ENCODE measurements at places on chromosomes 5 and 9.
A peak's percentile ranks its signal among the peaks of the same experiment; 100 is the strongest.

- DNase-seq, result peak; percentile 48
These were observed 36.6 kb downstream of the CTNNA1 start for GRCh38 chr5:138789771-138790242.

DNA sequence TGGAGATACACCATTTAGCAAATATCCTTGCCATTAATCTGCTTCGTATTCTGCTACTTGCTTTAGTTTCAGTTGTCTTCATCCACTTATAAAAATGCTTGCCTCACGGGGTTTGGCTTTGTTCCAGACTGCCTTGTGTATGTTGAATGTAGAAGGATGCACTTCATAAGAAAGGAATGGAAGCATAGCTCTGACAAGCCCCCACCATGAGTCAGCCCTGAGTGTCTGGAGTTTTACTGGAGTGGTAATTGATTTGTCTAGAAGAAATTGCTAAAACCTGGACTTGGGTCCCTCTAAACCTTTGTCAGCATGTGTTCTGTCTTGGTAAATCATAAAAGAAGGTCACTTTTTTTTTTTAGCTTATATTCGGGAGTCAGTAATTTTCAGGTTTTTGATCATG is 4.6 kb downstream of the TEX48 start:
- no peak for DNase-seq

DNA sequence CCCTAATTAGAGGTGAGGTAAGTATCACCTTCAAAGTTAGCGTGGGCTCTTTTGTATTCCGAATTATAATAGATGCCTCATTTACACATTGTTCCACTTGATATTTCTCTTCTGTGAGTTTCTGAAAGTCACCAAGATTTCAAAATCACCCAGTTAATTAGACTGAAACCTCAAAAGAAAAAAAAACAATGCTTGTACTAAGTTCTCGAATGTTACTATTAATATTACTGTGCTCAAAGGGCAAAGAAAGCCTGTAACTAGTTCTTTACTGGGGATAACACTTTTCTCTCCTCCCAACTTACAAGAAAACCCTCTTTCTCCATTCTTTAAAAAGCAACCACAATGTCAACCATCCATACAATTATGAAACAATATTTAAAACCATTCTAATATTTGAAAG is 98.5 kb downstream of the STRBP start:
- DNase-seq, result no peak

GRCh38 chr9:99680191-99680590 is 141.5 kb upstream of the NR4A3 start:
- no peak for DNase-seq

- no peak for DNase-seq
These were observed 523.0 kb downstream of the CSNK1G3 start for GRCh38 chr5:124034963-124035362.

DNA sequence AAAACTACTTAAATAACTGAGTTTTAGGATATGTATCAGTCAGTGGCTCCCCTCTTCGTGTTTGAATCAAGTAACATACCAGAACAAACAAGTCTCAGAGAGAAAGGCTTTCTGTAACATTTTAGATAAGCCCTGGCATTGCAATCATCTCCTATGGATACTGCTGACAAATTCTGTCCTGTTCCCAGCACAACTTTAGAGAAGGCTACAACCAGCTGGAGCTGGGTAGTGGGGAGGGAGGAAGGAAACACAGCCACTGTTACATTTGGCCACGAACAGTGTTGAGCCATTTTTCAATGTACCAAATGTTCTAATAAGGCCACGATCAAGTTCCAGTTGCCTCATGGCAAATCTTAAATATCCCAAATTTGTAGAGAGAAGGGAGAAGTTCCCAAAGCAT is 511.8 kb upstream of the WWC1 start:
- DNase-seq, result no peak

DNA sequence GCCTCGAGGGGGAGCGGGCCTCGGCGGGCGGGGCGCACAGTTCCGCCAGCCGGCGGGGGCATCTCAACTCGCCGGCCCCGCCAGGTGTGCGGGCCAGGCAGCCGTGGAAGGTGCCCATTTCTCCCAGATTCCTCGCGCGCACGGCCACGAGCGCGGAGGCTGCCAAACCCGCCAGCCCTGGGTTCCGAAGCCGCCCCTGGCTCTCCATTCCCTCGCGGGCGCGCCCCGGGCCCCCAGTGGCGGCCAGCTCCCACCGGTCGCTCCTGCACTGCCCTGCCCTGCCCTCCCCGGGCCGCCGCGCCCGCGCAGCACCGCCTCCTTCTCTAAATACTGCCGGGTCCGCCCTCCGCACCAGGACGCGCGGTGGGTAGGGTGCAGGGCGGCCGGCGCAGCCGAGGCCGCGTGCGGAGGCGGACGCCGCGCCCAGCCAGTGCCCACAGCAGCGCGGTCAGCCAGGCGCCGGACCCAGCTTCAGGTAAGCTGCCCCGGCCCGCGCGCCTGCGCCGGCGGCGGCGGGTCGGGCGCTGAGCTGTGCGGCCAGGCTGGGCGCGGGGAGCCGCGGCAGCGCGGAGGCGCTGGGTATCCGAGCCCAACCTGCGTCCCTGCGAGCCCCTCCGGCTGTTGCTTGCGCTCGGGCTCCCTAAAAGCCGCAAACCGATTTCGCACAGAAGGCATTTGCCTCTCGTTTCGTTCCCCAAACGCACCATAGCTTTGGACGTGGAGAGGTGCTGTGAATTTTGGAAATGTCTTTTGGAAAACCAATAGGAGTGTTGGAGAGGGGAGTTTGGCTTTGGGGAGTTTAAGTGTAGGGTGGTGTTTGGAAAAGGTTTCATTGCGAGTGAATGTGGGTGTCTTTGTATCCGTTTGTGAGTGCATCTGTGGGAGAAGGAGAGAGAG is at the start of gene TMEM171:
Gene TMEM171 (plus strand): TSS at position 354 of the 897 bp plus-strand sequence. CDS start 2,799 bp downstream, outside the sequence.
- no peak for DNase-seq

GRCh38 chr5:43891112-43891511 is 288.1 kb downstream of the NNT start:
- DNase-seq, result no peak

GRCh38 chr5:53446908-53447307 is 33.5 kb upstream of the FST start:
- no peak for DNase-seq

DNA sequence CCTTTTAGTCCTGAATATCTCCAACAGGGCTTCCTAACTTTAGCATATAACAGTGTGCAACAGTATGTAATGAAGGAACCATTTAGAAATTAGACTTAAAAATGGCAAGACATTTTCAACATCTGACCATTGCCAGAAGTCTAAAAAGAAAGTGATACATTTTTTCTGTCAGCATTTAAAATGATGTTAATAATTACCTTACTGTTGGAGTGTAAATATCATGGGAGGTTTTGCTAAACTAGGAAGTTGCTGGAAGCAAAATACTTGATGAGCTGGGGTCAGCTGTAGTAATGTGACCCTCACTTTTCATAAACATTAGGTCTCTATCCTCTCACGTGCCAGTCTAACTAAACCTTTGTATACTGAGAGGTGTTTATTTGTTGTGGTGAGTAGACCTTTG is 68.8 kb downstream of the NTRK2 start:
- DNase-seq, result no peak

GRCh38 chr5:174053905-174054304 is 8.4 kb downstream of the NSG2 start:
- no peak for DNase-seq

DNA sequence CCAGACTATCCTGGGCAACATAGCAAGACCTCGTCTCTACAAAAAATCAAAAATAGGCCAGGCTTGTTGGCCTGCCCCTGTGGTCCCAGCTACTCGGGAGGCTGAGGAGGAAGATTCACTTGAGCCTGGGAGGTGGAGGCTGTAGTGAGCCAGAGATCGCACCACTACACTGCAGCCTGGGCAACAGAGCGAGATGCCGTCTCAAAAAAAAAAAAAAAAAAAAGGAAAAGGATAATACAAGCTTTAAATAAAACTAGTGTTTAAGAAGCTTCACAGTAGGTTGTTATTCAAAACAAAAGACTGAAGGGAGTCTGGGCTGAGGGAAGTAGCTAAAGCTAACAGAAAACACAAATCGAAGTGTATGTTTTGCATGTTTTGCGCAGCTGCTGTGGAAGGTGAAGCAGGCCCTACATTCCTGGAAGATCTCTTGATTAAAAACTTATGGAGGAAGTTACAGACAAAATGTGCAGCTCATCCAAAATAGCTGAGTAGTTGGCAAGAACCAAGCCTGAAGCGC is 581 bp upstream of the C9orf40 start:
- DNase-seq, result no peak

- no peak for DNase-seq
These were observed 62.4 kb downstream of the SECISBP2 start for GRCh38 chr9:89380437-89381307.

DNA sequence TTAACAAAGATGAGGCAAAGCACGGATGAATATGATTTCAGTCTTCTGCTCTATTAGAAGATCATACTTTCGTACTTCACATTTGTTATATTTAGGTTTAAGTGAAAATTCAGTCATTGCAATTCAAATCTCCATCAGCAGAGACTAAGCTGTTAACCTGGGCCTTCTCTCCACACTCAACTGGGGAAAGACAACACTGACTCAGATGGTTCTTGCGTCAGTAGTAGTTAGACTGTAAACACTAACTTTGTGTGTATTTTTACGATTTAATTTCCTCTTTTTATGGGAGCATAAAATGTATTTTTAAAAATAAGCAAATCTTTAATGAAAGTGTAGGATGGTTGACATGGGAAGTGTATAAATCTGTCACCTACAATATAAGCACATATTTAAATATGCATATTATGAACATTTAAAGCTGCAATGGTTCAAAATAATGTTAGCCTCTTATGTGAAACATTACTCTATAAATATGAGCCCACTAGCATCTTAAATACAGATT is 42.7 kb upstream of the ZNF608 start:
- DNase-seq, result no peak

DNA sequence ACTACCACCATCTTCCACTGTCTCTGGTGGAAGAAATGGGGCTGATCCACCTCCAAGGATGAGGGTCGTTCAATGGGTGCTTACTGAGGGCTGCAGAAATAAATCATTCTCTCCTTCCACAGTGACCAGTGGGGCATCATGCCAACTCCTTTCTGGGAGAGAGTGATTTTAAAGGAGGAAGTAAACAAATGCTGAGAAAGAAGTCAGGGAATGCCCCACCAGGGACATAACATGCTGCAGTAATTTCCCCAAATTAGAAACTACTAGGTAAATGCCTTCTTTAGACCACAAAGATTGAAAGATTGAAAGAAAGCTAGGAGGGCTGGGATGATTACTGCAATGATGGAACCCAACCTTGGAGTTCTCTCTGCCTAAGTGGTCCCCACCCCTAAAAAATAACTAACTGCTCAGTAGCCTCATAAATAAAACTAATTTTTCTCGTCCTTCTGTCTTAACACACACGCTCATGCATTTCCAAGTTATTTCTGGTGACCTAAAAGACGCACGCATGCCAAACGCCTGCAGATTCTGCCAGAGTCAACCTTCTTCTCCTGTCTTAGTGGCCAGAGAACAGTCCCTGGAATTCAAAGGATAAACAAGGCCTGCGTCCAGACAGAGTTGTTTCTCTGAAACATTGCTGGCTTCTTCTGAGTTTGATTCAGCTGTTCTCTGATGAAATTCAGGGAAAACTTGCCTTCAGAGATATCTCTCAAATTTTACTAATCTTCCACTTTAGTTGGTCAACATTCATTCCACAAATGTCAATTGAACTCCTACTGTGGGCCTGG is 250.0 kb downstream of the NR3C1 start:
- no peak for DNase-seq

GRCh38 chr5:31196309-31196708 is 2.8 kb downstream of the CDH6 start:
- DNase-seq, result no peak

DNA sequence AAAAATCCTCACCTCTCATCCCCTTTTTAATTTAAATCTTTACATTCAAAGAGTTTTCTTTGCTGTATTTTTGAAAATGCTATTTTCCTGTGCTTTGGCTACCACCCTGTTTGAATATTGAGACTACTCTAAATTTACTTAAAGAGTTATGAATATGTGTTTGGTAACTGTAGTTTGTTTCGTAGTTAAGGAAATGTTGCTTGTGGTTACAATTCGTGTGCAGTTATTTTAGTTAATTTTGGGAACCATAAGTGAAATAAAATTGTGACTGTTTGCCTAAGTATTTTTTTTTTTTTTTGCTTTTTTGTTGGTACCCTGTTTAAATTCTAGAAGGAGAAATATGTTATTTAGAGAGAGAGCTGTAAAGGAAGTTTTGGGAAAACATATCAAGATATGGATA is 78.7 kb downstream of the XRCC4 start:
- no peak for DNase-seq

- no peak for DNase-seq
These were observed 293.4 kb upstream of the IRX1 start for GRCh38 chr5:3302228-3302627.

GRCh38 chr9:113911850-113912557 is 35.9 kb downstream of the ZNF618 start:
- no peak for DNase-seq

DNA sequence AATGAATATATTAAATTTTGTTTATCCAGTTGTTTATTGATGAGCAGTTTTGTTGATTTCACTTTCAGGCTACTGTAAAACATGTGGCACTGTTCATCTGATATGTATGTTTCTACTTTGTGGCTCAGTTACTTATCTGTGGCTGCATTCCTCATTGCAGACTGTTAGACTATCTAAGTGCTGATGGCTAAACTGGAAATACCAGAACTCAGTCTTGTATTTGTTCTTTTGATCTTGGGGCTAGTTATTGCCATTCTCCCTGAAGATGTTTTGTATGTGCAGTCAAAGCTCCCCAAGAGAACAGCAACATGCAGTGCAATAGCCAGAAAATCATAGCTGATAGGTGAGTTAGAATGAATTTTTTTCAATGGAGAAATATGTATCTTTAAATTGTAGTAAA is 162.2 kb downstream of the GADD45G start:
- no peak for DNase-seq

- no peak for DNase-seq
These were observed 103.0 kb downstream of the SPATA31D1 start for GRCh38 chr9:82091610-82092009.
